ENCODE measurements at places on chromosomes 3 and 15.
A peak's percentile ranks its signal among the peaks of the same experiment; 100 is the strongest.

- no peak for DNase-seq
Measured at GRCh38 chr3:52973806-52974205, 72.1 kb downstream of the SFMBT1 start.

DNA sequence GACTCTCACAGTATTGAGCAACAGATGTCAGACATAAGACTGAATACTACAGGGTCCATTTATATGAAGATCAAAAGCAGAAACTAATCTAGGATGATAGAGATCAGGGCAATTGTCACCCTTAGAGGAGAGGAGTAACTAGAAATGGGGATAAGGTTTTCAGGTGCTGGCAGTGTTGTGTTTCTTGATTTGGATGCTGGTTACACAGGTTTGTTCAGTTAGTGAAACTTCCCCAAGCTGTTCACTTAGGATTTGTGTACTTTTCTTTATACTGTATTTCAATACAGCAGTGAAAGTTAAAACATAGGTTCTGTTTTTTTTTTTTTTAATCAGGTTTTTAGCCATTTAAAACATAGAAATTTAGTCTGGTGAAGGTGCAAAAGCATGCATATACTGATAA lies 39.1 kb upstream of the CMTM7 start:
- DNase-seq = no peak

DNA sequence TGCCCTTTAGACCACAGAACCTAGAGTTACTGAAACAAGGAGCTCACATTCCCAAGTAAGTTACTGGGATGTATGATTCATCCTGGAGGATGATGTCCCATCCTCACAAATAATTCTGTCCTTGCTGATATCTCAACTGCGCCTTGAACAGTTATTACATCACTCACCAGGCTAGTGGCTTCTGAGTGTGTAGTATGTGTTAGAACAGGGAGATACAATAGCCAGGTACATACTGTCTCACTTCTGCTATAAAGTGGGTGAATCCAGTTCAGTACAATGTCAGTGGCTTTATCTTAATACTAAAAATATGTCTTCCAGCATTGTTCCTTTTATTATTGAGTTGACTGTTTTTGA lies 483.2 kb upstream of the FRG2C start:
- DNase-seq = no peak

GRCh38 chr15:62989366-62990055 lies 53.0 kb upstream of the TPM1 start:
- no peak for DNase-seq

- DNase-seq = peak; percentile 53
Measured at GRCh38 chr3:46361408-46362283, 7.7 kb downstream of the CCR2 start.

DNA sequence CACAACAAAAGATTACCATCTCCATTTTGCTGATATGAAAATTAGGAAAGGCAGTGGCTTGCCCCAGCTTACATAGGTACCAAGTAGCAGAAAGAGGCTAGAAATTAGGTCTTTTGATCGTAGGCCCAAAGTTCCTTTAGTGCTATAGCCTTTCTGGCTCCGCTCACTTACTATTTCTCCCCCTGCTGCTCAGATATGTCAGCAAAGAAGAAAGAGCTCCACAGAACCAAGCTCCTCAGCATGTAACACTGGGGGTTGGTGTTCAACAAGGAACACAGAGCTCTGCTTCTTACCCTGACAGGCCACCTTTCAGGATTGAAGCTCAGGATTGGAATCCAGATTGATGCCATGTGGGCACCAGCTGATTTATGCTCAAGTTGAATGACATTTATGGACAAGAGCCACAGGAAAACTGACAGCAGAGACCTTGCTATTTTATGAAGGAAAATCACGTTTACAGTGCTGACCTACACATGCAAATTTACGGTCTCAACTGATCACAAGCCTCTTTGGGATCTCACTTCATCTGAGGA lies 6.1 kb upstream of the IL12A start:
- DNase-seq = no peak

DNA sequence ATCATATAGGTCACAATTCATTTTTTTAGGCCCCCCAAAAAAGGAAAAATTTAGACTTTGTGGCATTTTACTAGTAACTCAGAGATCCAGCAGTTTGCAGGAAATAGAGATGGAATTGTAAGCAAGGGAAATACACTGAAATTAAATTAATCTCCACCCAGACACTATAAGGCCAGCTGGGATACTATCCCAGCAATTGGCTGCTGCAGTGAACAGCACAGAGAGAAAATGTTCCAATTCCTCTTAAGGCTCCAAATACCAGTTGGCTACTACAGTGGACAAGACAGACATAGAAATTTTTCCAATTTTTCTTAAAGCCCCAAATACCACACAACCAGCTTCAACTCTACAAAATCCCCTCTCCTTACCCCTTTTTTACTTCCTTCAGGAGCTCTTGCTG lies 78.9 kb downstream of the ULK4 start:
- no peak for DNase-seq
